ENCODE measurements at places on chromosomes 3 and 15. TPM values are rescaled to one million over a fixed set of nuclear protein-coding genes. Genes with fewer than 3 reads are reported as not detected.

Gene EXD1
- polyA plus RNA-seq: not detected

Gene CACNA1D
- polyA plus RNA-seq: 6.3 TPM

Gene ZMAT3
- polyA plus RNA-seq: 5.1 TPM

Gene MSL2
- 25.3 TPM for polyA plus RNA-seq

Gene LIPC
- polyA plus RNA-seq: 0.81 TPM

Gene HYAL2
- polyA plus RNA-seq: 46.1 TPM

Gene STAC
- 30.4 TPM for polyA plus RNA-seq

Gene IL16
- 7.3 TPM for polyA plus RNA-seq

Gene CAMK2N2
- polyA plus RNA-seq: not detected

Gene CDHR4
- 0.52 TPM for polyA plus RNA-seq

Gene TM4SF4
- 0.98 TPM for polyA plus RNA-seq
